ENCODE measurements at places on chromosomes 4 and X.

DNA sequence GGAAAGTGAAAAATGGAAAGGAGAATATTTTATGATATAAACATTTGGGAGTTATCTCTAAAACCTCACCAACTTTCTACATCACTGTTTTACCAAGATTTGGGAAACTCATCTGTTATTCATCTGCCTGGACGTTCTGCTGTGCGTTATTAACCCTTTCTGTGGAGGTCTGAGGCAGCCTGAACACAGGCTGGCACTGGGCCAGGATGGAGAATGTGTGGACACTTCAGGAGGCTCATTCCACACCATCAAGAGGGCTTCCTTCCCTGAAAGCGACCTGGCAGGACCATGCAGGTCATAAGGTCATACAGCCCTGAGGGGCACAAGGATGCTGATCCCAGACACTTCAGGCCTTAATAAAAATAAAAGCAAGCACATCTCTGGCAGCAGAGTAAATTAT is 31.2 kb upstream of the TMEM184C start:
- no peak for DNase-seq

DNA sequence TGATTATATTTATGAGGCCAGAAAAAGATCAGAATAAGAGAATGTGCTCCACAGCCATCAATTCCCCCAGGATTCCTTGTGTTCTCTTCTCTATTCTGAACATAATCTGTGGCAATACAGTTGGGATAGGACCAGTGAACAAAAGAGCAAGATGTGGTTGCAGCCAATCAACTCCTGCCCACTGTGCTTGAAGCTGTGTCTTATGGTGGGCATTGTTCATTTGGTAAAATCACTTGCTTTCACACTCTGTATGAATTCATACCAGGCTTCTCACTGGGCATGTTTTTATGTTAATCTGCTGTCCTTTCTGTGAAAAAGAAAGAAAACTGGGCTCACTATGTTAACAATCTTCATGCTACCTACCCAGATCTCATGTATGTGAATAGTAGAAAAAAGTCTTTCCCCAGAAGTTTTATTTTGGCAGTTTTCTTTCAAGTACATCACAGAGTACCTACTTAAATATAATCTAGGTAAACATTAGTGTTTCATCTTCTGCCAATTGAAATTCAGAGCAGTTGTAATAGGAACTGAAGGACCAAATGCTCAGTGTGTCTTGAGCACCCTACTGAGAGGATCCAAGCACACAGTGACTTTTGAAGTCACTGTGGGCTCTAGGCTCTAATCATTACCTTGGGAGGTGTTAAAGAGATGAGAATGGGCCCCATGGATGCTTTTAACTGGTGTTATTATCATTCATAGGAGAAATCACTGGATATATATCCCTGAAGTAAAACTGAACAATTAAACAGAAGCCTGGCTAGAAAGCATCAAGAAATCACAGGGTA is 429.2 kb upstream of the TRAM1L1 start:
- no peak for DNase-seq

DNA sequence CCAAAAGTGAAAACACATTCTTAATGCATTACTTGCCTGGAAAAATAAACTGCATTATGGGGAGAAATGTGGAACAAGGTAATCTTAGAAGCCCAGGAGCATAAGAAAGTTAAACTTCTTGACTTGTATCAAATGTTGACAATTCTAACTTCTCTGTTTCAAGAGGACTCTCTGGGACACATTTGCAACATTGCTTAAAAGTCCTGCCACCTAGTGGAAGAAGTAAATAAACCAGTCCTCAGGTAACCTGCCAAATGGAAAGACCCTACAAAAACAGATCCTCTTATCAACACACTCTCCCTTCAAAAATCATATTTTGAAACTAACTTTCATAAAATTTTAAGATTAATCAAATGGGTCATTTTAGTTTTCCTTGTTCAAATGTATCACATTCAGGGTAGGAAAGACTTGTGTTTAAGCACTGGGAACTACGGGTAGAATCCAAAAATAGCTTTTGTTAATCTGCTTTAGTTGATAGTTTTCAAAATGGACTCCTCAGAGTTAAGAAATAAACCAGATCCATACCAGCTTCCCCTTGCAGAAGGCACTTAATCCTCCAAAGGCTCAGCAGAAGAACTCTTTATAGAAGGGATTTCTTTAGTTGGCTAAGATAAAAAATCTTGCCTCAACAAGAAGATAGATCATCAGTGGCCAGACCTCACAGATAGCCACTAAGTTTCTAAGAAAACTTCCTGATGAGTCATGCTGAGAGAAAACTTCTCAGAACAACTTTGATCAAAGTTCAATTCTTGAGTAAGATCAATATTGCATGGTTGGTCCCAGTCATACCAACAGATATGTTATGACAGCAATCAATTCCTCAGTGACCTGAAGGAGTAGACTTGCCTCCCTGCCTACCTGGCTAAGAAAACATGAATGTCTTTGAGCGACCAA is 141.7 kb downstream of the HHIP start:
- peak; percentile 60 for DNase-seq

DNA sequence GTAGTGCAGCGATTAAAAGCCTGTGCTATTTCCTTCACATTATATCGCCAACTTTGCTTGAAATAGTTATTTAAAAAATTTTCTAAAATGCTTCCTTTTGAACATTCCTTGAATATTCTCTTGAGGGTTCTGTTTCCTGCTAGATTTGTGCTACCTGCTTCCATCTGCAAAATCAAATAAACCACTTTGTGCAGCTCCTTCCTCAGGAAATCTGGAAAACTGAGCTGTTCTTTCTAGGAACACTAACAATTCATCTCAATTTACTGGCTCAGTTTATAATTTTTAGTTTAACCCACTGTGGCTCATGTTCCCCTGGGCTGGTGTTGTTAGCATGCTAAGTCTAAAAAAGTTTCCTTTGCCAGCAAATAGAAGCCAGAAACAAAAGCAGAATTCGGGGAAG is 88.1 kb upstream of the LCORL start:
- no peak for DNase-seq

GRCh38 chrX:71618303-71618721 is at the start of gene CXCR3:
TSS of gene CXCR3 (minus strand) at chrX:71618511. CDS start at chrX:71618449, 62 bp downstream.
- DNase-seq = no peak

GRCh38 chr4:155174668-155175067 is 33.8 kb upstream of the NPY2R start:
- no peak for DNase-seq

GRCh38 chr4:95021099-95021498 is 263.3 kb downstream of the BMPR1B start:
- no peak for DNase-seq

DNA sequence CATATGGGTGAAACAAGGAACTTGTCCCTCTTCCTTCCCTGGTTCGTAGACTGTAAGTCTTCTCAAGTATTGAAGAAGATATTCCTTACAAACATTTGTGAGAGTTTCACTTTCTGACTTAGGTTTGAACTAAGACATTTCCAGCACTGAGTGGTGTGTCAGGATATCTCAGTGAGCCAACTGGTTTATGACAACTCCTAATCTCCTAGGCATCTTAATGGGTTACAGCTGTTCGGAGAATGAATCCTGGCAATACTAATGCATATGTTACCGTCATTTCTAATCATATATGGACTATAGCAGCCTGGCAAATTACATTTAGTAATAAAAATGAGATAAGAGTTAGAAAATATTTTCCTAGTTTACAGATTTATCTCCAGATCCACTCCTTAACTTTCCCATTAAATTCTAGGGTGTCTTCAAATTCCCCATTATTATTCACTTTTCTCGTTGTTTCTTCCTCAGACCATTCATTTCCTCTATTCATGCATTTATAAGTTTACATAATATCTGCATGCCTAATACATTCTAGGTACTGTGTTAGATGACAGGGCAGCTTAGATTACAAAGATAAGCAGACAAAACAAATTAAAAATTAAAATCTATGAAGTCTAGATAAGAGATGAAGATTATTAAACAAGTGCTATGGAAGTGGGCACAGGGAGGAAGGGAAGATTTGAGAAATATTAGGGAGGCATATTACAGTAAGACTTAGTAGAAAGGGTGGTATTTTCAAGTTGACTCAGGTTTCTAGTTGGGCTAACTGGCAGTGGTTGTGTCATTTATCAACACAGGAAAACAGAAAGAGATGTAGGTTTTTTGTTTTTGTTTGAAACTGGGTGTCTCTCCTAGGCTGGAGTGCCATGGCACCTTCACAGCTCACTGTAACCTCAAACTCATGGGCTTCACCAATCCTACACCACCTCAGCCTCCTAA is 173.9 kb downstream of the WDFY3 start:
- no peak for DNase-seq

All from ELR (cell line).